ENCODE measurements at places on chromosomes 11 and 22. TPM values are rescaled to one million over a fixed set of nuclear protein-coding genes. Genes with fewer than 3 reads are reported as not detected.

Gene PKNOX2
- 6.5 TPM for total RNA-seq

- no peak for DNase-seq
These were observed 25.6 kb upstream of the CD5 start for GRCh38 chr11:61076506-61077304.

DNA sequence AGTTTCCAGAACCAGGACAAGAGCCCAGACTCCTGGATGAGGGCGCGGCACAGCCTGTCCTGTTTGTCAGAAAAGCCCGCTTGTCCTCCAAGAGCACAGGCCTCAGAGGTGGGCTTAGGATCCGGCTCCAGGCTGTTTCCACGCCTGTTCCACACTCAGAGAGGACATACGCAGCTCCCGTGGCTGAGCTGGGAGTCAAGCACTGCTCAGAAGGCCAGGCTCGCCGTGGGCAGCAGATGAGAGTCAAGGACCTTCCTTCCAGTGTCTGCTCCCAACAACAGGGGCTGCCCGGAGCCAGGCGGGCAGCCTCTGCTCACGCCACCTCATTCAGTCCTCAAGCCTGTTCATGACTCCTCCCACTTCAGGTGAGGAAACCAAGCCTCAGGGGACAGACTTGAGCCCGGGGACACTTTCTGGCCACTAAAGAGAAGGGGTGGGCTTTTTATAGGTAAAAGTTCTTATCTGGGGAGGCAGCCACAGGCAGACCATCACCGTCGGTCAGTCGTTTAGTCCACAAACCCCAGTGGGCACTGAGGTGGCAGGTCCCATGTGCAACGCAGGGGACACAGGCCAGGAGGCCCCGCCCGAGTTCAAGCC, 3.8 kb downstream of the CYB5R3 start:
- no peak for DNase-seq

DNA sequence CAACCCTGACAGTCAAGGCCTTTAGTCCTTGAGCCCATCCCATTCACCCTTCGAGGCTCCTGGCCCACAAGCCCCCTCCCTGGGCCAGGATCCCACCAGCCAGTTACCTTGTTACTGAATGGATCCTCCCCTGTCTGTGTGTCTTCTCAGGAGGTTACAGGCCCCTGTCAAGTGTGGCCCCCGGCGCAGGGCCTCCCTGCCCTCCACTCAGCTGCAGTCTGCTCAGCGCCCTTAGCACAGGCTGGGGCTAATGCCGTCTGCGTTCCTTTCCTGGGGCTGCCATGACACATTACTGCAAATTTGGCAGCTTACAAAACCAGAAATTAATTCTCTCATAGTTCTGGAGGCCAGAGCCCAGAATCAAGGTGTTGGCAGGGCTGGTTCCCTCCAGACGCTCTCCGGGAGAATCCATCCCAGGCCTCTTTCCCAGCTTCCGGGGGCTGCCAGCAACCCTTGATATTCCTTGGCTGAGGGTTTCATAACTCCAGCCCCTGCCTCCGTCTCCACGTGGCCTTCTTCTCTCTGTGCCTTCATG, 9.4 kb upstream of the SYT12 start:
- no peak for DNase-seq

Gene SMIM35
- total RNA-seq, result not detected

Gene CD248
- 43.3 TPM for total RNA-seq

DNA sequence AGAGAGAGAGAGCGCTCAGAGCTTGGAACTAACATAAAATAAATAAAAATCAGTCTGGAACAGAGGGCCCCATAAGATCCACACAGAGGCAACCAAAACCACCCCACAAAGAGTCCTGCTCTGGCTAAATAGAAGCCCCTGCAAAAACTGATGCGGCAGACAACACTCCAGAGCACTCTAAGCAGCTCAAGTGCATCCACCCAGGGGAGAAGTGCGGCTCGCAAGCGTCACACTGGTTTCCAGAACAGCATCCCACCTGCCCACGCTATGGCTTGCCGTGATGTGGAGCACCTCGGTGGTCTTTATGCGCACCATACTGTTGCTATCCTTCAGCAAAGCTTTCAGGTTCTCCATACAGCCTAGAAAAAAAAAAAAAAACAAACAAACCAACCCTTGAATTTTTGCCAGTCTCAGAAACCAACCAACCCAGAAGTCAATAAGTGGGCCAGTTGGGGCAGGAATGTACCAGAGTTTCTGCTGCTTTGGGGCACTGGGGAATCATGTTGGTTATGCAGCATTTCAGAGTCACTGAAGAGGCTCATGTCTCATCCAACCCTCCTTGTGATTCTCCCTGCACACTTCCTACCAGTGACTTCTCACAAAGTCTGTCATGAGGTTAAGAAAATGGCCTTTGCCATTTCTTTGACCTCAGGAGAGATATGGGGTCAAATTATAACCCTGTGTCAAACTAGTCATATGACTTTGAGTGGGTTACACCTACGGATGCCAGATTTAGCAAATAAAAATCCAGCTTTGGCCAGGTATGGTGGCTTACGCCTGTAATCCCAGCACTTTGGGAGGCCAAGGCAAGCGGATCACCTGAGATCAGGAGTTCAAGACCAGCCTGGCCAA, 3.0 kb downstream of the RSPH14 start:
- no peak for DNase-seq

All from tibial nerve (tissue), 4 donors.